ENCODE measurements at places on chromosomes 5 and 9.

DNA sequence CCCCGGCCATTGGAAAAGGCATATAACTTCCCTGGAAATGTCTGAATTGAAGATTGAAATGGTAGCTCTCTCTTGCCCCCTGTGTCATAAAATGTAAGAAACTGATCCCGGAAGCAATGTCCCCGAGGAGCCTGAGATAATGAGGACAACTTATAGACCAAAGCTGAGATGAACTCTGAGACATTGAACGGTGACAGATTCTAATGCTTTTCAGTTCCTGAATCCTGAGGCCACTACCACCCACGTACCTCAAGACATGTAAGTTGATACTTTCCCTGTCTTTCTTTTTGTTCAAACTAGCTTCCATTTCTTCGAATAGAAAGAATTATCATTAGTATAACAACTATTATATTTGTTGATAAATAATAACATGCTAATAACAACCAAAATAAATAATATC is 51.0 kb downstream of the KIF4B start:
- H3K4me1 ChIP-seq: no peaks in the 10 kb centered on the region
- no peaks in the 10 kb centered on the region for H3K36me3 ChIP-seq
- H3K4me3 ChIP-seq: no peak overlapping the region
- DNase-seq: no peak
- H3K27ac ChIP-seq: no peak overlapping the region

GRCh38 chr9:91896513-91897121 is 53.4 kb downstream of the ROR2 start:
- H3K36me3 ChIP-seq: no peaks in the 10 kb centered on the region
- no peaks in the 10 kb centered on the region for H3K4me1 ChIP-seq
- H3K4me3 ChIP-seq: no peak overlapping the region
- H3K27ac ChIP-seq: no peak overlapping the region
- DNase-seq: no peak

- H3K27ac ChIP-seq: no peak overlapping the region
- H3K4me3 ChIP-seq: no peak overlapping the region
- no peak for DNase-seq
- no peaks in the 10 kb centered on the region for H3K4me1 ChIP-seq
Observed at GRCh38 chr5:87912419-87912818, 356.2 kb downstream of the TMEM161B start.

GRCh38 chr5:90658620-90659019 is 100.0 kb downstream of the ADGRV1 start:
- no peak overlapping the region for H3K27ac ChIP-seq
- DNase-seq: no peak
- no peaks in the 10 kb centered on the region for H3K36me3 ChIP-seq
- H3K4me1 ChIP-seq: no peaks in the 10 kb centered on the region

GRCh38 chr5:39498278-39498952 is 73.6 kb upstream of the DAB2 start:
- peaks cover 1% of the 10 kb centered on the region for H3K4me1 ChIP-seq
- peaks cover 2% of the 10 kb centered on the region for H3K27me3 ChIP-seq
- DNase-seq: no peak

GRCh38 chr9:116476935-116477381 is 210.1 kb upstream of the TRIM32 start:
- H3K27me3 ChIP-seq: no peaks in the 10 kb centered on the region
- no peaks in the 10 kb centered on the region for H3K4me1 ChIP-seq
- no peak for DNase-seq
- peak overlapping the region; percentile 20 for H3K27ac ChIP-seq
- H3K4me3 ChIP-seq: no peak overlapping the region
- H3K36me3 ChIP-seq: no peaks in the 10 kb centered on the region

DNA sequence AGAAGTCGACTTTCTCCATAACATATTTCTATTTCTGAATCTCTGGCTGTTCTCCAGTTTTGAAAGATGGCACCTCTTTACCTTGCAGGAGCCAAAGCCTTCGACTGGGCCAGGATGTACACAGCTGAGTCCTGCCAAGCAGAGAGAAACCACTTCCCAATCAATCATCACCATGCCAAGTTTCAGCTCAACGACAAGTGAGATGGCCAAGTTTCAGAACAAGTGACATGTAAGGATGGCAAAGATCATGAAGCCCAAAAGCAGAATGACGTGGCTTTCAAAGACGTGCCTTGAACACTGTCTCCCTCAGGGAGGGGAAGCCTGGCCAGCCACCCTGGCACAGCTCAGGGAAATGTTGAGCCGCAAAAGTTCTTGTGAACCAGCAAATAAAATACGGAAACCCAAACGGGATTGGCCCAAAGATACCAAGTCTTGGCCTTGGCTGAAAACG is 17.7 kb downstream of the STK10 start:
- no peak overlapping the region for H3K4me3 ChIP-seq
- no peak for DNase-seq
- no peak overlapping the region for H3K27ac ChIP-seq
- no peaks in the 10 kb centered on the region for H3K36me3 ChIP-seq
- H3K4me1 ChIP-seq: peaks cover 5% of the 10 kb centered on the region

DNA sequence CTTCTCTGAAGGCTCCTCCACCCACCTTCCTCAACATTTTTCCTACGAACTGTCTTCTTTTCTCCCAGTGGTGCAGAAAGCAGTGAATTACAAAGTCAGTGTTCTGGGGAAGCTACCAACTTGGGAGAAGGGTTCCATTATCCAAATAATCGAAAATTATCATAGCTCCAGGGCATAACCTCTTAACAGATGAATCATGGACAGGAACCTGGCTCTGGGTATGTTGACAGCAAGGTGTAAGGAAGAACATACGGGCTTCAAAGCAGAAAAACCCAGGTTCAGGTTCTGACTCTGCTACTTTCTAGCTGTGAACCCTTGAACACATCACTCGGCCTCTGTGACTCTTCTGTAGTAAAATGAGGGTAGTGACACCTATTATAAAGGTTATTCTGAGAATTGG is 351.3 kb downstream of the ENC1 start:
- no peak overlapping the region for H3K27ac ChIP-seq
- no peak for DNase-seq
- no peak overlapping the region for H3K4me3 ChIP-seq
- H3K27me3 ChIP-seq: no peaks in the 10 kb centered on the region
- H3K36me3 ChIP-seq: no peaks in the 10 kb centered on the region

DNA sequence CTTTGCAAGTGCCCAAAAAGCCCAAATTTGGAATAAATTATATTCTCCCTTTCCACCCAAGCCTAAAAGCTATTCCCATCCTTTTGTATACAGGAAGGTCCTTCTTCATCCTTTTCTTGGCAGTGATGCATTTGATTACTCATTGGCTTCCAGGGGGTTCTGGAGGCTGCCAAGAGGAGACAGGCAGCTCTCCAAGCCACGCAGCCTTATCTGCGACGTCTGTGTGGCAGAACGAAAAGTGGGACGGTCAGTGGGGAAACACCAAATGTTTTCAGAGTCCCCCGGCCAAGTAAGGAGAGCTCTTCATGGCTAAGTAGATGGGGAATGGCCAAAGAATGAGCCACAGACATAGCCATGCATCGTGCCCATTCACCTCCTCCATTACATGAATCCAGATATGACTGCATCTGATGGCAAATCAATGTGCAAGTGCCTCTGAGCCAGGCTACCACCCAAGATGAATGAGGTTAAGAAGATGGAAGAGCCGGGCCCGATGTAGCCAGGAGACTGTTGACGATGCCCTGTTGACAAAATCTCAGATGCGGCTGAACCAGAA is 12.1 kb downstream of the ADAM19 start:
- peaks cover 36% of the 10 kb centered on the region for H3K4me1 ChIP-seq
- H3K27me3 ChIP-seq: no peaks in the 10 kb centered on the region
- H3K4me3 ChIP-seq: peak overlapping the region; percentile 51
- H3K27ac ChIP-seq: peak overlapping the region; percentile 81
- DNase-seq: no peak

DNA sequence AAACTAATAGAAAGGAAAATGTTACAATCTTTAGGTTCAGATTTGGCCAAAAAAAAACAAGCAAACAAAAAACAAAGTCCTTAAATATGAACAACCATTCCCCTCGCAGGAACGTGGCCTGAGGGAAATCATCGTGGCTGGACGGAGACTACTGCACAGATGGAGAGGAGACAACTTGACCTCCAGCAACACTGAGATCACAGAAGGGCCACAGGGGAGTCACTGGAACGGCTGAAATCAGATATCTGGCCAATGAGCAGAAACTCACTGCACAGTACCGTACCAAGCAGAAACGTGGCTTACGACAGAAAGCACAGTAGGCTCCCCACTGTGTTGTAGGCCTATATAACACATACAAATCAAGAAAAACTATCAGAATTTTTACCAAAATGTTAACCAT is 27.7 kb downstream of the CAMSAP1 start:
- DNase-seq: no peak
- no peaks in the 10 kb centered on the region for H3K36me3 ChIP-seq
- H3K27me3 ChIP-seq: no peaks in the 10 kb centered on the region
- H3K4me3 ChIP-seq: no peak overlapping the region
- no peak overlapping the region for H3K27ac ChIP-seq
- H3K4me1 ChIP-seq: no peaks in the 10 kb centered on the region

DNA sequence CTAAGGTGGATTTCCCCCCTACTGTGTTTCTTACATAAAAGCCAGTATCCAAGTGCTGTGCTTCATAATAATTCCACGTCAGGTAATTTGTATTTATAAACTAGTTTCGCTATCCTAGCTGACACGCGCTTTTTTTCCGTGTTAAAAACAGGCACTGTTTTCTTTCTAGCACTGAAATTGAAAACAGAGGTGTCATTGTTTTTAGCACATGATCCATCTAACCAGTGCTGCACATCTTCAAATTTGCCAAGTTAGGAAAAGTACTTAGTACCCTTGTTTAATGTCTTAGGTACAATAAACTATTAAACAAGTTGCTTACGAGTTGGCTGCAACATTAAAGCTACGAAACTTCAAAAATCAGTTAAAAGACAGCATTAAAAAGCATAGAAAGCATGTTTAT is 49.9 kb downstream of the JMY start:
- H3K36me3 ChIP-seq: peaks cover 1% of the 10 kb centered on the region
- no peak for DNase-seq
- no peaks in the 10 kb centered on the region for H3K27me3 ChIP-seq
- no peak overlapping the region for H3K27ac ChIP-seq
- H3K4me3 ChIP-seq: no peak overlapping the region

- H3K27me3 ChIP-seq: no peaks in the 10 kb centered on the region
- H3K36me3 ChIP-seq: no peaks in the 10 kb centered on the region
- H3K4me3 ChIP-seq: no peak overlapping the region
- H3K4me1 ChIP-seq: no peaks in the 10 kb centered on the region
- H3K27ac ChIP-seq: no peak overlapping the region
Observed at GRCh38 chr9:12060811-12061210, 632.4 kb upstream of the TYRP1 start.

DNA sequence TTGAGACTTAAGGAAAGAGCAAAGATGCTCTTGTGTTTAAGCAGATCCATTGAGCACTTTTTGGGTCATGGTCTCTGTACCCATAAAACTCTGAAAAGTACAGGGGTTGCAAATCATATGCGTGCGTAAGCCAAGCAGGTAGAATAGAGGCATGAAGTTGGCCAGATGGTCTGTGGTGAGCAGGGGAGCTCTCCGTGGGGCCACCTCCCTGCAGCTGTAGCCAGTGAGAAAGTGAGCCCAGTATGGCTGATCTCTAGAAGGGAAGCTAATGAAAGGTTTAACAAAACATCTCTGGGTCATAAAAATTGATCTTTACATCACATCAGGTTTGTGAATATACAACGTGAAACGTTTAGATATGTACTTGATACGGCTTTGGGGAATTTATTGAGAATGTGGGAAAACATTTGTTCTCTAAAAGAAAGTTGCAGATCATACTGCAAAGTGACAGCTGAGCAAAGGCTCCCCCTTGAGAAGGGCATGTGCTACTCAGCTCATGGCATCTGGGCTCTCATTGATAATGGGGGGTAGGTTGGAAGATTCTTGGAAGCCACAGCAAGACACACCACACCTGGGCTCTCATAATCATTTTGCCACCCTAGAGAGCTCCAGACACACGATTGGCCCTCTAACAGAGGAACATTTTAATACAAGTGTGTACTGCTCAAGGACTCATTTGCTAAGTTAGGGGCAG is 30.6 kb downstream of the SH3GL2 start:
- no peaks in the 10 kb centered on the region for H3K27me3 ChIP-seq
- DNase-seq: no peak
- no peak overlapping the region for H3K27ac ChIP-seq
- H3K4me1 ChIP-seq: no peaks in the 10 kb centered on the region
- no peaks in the 10 kb centered on the region for H3K36me3 ChIP-seq
- no peak overlapping the region for H3K4me3 ChIP-seq

DNA sequence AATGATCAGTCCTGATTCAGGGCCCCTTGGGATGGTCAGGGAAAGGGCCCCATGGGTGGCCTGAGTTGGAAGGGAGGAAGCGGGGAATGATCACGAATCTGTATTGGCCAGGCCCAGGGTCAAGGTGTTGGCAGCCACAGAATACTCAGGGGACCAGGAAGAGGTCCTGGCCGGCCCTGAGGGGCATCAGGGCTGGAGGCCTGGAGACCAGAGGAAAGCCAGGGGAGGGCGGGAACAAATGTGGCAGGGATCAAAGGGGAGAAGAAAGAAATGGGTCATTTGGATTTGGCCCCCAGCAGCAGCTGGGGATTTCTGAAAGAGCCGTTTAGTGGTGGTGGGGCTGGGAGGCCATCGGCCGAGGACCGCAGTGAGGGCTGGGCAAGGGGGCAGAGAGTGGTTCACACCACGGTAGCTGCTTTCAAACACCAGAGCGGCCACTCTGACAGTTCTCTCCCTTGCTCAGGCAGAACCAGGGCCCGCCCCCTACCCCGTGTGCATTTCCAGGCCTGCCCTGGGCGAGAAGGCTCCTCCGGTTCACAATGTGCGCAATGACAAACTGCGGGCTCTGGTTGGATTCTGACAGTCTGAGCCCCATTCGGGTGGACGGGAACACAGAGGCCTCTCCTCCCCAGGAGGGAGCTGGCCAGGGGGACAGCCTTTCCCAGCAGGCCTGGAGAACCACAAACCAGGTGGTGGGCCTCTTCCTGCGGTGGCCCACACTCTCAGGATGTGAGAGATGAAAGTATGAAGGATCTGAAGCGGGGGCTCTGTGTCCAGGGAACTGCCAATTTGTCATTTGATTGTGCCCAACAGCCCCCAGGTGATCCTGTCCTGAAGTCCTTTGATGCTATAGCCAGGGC is 220.3 kb upstream of the IER5L start:
- no peaks in the 10 kb centered on the region for H3K27me3 ChIP-seq
- no peak overlapping the region for H3K4me3 ChIP-seq
- no peaks in the 10 kb centered on the region for H3K36me3 ChIP-seq
- no peak for DNase-seq
- H3K4me1 ChIP-seq: no peaks in the 10 kb centered on the region
- no peak overlapping the region for H3K27ac ChIP-seq

DNA sequence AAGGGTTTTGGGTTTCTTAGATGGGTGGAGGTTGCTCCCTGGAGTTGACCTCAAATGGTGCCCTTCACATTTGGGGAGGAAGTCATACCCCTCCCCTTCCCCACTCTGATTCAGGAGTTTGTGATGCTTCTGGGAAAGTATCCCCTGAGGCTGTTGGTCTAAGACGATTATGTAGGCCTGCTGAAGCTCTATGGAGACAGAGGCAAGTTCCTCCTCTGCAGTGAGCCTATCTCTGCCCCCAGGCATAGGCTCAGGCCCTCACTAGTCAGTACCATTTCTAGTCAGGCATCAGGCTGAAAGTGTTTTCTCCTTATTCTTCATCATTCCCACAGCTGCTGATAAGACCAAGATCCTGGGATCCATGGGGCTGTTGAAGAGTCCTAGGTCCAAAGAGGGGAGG is 271.6 kb upstream of the NUDT12 start:
- H3K27ac ChIP-seq: no peak overlapping the region
- H3K4me3 ChIP-seq: no peak overlapping the region

GRCh38 chr9:108363311-108363710 is 492.5 kb downstream of the ACTL7B start:
- no peaks in the 10 kb centered on the region for H3K4me1 ChIP-seq
- DNase-seq: no peak
- H3K4me3 ChIP-seq: no peak overlapping the region
- no peaks in the 10 kb centered on the region for H3K36me3 ChIP-seq
- no peak overlapping the region for H3K27ac ChIP-seq

Measured in liver (tissue), 10 donors.